ENCODE measurements at places on chromosomes 2 and 18.

- DNase-seq: no peak
These were observed 581 bp downstream of the CAPN14 start for GRCh38 chr2:31216734-31217133.

- no peak for DNase-seq
These were observed 135.8 kb downstream of the HDAC4 start for GRCh38 chr2:239264838-239265651.

DNA sequence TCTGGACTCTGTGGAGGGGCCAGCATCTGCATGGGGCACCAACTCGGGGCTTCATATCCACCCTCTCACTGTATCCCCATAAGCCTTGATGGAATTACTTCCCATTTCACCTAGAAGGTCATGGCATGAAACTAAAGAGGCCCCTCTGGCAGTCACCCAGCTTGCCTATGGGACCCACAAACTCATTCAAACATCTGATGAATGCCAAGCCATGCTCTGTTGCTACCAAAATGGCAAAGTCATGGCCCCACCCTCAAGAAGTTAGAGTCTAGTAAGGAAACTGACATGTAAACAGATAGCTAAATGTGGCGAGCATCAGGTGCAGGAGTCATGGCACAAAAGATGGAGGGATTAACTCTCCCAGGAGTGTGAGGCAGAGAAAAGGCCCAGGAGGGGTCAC lies 14.5 kb downstream of the CYB5A start:
- no peak for DNase-seq

DNA sequence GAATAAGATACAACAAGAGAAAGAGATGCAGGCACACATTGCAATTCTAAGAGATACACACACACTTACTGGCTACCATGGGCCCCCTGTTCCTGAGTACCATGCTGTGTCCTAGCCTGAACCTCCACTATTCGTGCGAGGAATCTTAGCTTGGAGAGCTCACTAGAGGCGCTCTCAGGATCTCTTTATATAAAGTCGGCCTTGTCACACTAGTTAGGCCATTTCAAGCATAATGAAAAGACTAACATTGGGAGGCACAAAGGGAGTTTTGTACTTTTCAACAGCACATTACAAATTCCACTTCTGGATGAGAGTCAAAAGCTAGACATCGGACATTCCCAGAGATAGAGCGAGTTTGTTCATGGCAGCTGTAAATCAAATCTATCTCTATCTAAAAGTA lies 365.2 kb downstream of the DSEL start:
- DNase-seq: no peak

All from cortex of kidney (tissue), 1 donor.